ENCODE measurements at places on chromosomes 16 and 17.
A peak's percentile ranks its signal among the peaks of the same experiment; 100 is the strongest.

DNA sequence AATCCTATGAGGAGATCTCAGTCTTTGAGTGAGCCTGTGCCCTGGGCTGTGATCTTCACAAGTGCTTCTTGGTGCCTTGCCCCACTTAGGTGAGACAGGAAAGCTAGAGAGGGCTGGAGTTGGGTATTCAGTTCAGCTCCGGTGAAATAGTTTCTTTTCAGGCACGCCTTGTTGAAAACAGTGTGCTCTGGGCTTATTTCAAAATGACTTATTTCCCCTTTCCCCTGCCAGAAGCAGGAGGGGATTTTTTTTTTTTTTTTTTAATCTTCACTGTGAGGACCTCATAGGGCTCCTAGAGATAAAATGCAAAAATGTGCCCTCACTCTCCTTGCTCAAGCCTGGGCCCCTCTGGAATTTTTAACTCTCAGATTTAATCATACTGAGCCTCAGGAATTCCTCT is 27.2 kb downstream of the MOSMO start:
- DNase-seq, result no peak

- DNase-seq, result no peak
Observed at GRCh38 chr17:5234645-5235576, at the start of gene SCIMP. TSS of gene SCIMP (minus strand) at chr17:5234860. CDS start at chr17:5234755, 105 bp downstream.

GRCh38 chr16:27410761-27411160 is 8.8 kb downstream of the IL21R start:
- DNase-seq, result no peak

DNA sequence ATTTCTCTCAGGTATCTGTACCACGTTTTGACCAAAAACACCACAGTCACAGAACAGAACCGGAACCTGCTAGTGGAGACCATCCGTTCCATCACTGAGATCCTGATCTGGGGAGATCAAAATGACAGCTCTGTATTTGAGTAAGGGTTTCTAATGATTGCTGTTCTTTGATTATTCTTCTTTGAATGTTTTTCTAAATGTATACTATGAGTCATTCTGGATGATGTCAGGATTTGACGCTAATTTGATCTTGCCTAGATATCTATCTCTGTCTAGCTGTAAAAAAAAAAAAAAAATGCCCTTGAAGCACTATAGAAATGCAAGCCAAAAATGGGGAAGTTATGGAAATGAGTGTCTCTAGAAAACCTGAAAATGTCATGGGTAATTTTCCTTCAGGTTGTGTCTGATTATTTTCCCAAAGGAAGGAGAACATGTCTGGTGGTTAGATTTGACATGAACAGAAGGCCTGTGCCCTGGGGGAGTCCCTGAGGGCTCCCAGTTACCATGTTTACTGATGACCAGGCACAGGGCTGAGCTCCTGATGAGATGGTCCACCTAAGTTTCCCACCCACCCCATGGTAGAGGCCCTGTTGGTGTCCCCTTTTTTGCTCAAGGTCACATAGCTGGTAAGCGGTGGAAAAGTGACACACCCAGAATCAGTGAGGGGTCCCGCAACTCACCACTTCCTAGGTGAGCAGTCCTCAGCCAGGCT is 13.6 kb downstream of the CLEC16A start:
- DNase-seq, result no peak

GRCh38 chr17:74839990-74840852 is 19.5 kb downstream of the GRIN2C start:
- no peak for DNase-seq

GRCh38 chr16:21001262-21001661 is 100.7 kb downstream of the LYRM1 start:
- no peak for DNase-seq

GRCh38 chr17:73731733-73732132 is 87.5 kb upstream of the SDK2 start:
- DNase-seq, result no peak

DNA sequence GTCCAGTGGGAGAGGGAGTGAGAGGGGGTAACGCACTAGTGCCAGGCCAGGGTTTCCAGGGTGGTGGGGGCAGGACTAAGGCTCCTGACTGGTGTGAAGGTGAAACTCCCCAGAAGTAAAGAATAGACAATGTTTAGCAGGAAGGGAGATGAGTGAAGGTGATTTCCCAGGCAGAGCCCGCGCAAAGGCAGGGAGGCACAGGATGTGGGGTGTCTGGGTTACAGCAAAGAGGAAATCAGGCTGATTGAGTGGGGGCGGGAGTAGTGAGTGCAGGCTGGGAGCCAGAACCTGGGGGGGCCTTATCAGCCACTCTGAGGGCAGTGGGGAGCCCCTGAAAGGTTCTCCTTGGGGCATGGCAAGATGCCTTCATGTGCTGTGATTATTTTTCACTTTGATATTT is 167.5 kb downstream of the UTP18 start:
- no peak for DNase-seq

- DNase-seq, result no peak
Observed at GRCh38 chr17:48240562-48241130, 133.1 kb downstream of the SNX11 start.

DNA sequence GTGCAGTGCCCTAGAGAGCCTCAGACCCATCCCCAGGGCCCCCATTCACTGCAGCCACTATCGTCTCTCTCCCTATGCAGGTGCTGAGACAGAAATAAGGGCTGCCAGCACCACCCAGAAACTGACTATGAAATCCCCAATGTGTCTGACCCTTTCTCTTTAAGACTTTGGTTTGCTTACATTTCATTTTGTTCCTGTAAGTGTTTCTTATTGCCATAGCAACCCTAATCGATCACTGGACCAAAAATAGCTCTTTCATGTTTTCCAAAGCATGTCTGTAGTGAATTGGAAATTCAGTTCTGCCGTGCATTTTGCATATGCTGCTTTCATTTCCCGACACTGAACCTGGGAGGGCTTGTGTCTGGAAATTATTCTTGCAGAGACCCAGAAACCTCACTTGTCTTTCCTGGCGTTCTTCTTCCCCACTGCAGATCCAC is 148.7 kb upstream of the NOL11 start:
- no peak for DNase-seq

GRCh38 chr17:565521-565920 is 149.1 kb downstream of the VPS53 start:
- no peak for DNase-seq

- DNase-seq, result no peak
Observed at GRCh38 chr16:88781140-88782077, 3.6 kb downstream of the PIEZO1 start.

- no peak for DNase-seq
Observed at GRCh38 chr17:58758890-58759289, 3.2 kb downstream of the PPM1E start.

GRCh38 chr16:11004351-11004750 is 60.0 kb downstream of the CLEC16A start:
- no peak for DNase-seq

- DNase-seq, result no peak
Observed at GRCh38 chr17:30041551-30041950, 75.1 kb upstream of the NSRP1 start.

GRCh38 chr16:23143391-23143790 is 5.9 kb downstream of the USP31 start:
- DNase-seq, result no peak

DNA sequence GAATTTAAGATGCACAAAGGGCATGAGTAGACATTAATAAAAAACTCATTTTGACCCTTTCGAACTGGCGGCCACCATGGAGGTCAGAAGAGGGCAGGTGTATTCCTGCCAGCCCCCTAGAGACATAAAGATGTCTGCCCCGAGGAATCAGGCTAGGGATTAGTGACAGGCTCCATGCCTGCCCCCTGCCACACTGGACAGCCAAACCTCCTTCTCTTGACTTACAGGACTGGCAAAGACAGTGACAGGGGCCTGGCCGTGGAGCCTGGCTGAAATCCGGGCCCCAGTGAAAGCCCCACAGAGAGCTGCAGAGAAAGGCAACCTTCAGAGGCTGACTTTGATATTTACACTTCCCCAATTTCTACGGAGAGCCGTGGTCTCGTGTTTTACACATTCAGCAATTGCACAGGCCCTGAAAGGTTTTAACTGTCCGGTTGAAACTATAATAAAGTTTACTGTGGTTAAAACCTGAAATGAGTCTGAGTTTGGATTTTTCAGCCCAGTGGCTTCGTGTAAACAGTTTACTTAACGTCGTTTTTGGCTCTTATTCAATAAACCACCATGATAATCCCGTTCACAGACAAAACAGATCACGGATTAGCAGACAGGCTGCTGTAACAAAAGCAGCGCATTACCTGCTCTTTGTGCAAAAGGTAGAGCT is 243.9 kb upstream of the MYOCD start:
- no peak for DNase-seq

- peak; percentile 94 for DNase-seq
Observed at GRCh38 chr16:48123104-48123788, 32.5 kb downstream of the ABCC12 start.

DNA sequence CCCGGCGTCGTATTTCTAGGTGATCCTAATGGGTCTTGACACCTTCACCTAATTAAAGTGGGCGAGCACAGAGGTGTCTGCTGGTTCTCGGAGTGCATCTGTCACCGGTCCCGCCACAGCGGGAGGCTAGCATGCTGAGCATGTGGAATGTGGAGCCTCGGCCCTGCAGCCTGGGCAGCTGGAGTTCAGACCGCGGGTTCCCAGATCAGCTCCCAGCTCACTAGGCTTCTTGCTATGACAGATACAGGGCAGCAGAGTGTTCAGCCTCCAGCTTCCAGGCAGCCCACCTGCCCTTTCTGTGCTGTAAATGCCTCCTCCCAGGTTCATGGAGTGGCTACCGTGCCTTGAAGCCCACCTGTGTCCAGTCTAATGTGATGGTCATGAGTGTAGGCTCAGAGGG is 166.7 kb downstream of the CPPED1 start:
- DNase-seq, result no peak

- peak; percentile 65 for DNase-seq
Observed at GRCh38 chr16:12801511-12802042, 2.1 kb downstream of the CPPED1 start.

DNA sequence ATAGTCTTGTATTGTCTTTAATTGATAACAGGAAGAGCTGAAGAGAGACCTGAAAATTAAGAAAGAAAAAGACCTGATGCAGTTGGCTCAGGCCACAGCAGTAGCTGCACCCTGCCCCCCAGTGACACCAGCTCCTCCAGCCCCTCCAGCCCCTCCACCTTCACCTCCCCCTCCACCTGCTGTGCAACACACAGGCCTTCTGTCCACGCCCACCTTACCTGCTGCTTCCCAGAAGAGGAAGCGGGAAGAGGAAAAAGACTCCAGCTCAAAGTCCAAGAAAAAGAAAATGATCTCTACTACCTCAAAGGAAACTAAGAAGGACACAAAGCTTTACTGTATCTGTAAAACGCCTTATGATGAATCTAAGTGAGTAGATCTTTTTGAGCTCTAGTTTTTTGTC is 36.8 kb downstream of the C17orf58 start:
- DNase-seq, result no peak

- DNase-seq, result no peak
Observed at GRCh38 chr17:17155568-17155967, 50.6 kb downstream of the PLD6 start.

- no peak for DNase-seq
Observed at GRCh38 chr16:2186064-2186463, 10.3 kb downstream of the CASKIN1 start.

DNA sequence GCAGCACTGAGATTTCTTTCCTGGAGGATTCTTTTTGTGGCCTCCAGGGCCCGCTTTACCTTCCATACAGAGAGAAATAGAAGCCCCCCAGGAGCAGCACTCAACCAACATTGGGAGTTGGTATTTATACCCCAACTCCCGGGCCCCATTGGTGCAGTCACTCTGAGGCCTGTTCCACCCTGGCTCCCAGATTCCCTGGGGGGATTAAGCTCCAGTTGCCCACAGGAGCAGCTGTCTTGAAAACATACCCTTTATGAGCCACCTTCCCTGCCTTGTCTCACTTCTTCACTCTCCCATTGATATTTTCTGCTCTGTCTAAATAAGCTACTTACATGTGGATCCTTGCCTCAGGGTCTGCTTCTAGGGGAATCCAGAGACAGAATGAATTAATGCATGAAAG is 167.8 kb downstream of the KATNIP start:
- no peak for DNase-seq

DNA sequence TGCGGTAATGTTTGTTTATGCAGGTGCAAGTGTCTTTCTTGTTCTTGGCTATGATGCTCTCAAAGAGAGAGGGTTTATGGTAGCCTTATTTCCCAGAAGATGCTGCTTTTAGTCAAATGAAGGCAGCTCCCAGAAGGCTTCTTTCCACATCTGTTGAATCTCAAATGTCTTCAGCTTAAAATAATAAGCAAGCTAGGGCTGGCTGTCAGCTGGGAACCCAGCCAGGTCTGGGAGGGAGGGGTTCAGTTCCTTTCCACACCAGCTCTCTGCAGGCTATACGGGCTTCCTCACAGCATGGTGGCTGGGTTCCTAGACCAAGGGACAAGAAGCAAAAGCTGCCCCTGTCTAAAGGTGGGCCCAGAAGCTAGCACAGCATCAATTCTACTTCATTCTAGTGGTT is 47.4 kb upstream of the ATF7IP2 start:
- DNase-seq, result no peak

GRCh38 chr16:4915226-4915761 is 21.7 kb downstream of the PPL start:
- peak; percentile 87 for DNase-seq

DNA sequence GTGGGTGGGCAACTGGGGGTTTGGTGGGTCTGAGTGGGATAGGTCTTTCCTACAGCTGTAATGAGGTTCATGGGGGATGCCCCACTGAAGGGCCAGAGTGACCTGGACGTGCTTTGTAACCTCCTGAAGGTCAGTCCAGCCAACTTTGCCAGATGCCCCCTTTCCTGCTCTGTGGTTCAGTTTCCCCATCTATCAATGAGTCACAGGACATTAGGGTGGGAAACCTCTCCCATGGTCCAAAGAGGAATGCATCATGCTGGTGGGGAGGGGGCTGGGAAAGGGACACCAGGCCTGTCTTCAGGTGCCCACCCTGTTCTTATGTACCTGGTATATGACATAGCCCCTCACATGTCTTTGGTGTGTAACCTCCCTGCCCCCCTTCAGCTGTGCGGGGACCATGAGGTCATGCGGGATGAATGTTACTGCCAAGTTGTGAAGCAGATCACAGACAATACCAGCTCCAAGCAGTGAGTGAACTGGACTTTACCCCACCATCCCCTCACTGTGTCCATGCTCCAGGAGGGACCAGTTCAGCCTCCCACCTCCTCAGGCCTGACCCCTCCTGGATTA is 24.0 kb upstream of the ALKBH5 start:
- no peak for DNase-seq

- DNase-seq, result no peak
Observed at GRCh38 chr17:35080536-35080935, 17.0 kb upstream of the RFFL start.

DNA sequence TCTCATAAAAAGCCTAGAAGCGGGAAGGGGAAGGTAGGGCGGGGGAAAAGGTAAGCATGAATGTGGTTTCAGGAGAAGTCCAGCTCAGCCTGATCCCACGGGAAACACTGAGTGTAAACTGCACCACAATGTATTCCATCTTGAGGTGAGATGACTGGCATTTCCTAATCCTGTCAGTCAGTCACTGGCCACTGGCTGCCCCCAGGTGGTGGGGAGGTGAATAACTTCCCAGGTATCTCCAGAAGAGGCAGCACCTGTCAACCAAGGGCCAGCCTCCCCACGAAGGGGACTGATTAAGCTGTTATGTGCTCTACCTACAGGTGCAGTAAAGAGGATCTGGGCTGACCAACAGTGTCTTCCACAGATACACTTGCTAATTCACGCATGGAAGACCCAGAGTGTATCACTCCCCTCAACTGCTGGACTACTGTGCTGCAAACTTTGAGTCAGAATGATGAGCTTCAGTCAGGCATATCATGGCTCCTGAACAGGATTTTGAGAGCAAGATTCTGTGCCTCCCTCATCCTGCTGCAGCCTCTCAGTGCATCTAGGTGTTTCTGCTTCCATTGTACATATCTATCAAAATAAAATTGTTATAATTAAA is 108.5 kb upstream of the CCL2 start:
- no peak for DNase-seq

Data from kidney glomerular epithelial cell (primary cell).